GM06990 (cell line): ENCODE measurements at places on chromosomes 4 and X.
A peak's percentile ranks its signal among the peaks of the same experiment; 100 is the strongest.

DNA sequence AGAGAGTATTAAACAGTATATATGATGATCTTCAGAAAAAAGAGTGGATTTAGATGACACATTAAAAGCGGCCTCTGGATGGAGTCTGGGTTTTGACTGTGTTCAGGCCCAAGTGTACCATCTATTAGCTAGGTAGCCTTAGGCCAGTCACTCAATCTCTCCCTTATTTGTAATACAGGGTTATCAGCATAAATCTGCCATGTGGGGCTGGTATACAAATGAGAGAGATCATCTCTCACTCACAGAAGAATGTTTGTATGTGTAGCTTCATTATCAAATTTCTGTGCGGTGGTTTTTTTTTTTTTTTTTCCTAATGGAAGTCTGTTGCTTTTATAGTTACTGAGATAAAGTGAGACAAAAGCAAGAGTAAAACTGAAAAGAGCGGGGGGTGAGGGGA lies 12.7 kb downstream of the SLC2A9 start:
- no peak for DNase-seq

DNA sequence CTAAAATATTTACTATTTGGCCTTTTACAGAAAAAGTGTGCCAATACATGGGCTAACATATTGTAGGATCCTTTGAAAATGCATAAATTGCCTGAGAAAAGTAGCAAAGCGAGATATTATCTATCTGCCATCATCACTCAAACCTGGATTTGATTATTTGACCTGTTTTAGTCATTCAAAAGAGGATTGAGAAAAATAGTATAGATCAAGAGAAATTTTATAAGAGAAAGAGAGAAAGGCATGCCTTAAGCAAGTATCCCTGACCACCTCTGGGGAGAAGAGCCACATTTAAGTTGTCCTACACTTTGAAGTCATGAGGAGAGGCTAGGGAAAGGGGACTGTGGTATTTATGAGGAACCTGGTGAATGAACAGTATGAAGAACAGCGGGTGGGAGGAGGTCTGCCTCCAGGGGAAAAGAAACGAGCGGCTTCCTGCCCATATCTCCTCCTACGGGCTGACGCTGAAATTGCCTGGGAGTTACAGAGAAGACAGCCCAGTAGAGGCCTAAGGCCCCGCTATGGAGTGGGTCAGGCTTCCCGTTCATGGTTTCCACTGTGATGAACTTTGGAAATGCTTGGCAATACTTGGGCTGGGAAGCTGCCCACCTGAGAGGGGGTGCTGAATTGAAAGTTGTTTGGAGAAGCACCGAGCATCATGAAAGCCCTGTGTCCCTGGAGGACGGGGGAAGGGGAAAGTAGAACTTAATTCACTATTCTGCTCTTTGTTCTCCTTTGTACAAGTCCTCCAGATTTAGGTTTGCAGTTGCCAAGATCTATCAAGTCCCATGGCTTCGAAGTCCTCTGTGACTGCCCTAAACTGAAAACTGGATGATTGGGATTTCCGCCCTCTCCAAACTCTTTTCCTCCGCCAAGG lies 106.9 kb upstream of the ACSL4 start:
- DNase-seq, result no peak

- no peak for DNase-seq
These were observed 12.6 kb downstream of the GRIPAP1 start for GRCh38 chrX:48989483-48989882.

DNA sequence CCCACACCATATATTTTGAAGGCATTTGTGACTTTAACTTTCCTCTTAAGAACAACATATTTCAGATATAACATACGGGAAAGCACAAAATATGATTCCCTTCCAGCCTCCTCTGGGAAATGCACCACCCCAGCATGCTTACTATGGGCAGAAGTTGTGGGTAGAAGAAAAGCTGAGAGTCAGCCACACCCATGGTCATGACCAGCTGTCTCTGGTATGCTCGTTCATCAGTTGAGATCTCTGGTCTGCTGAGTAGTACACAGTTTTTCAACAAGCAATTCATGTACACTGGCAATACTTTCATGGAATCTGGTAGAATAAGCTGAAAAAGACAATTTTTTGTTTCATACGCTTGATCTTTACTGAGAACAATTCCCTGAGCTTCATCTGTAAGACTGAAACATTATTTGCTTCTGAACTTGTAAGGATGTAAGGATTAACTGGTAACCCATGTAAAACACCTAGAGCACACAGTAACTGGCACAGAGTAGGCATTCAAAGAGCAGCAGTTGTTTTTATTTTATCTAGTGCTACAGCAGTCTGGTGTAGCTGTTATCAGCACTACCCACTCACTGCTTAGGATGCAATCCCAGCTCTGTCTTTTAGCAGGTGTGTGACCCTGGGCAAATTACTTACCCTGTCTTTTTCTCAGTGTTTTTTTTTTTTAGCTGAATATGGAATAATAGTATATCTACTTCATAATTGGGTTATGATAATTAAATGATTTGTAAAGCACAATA lies 47.6 kb downstream of the METTL14 start:
- no peak for DNase-seq

GRCh38 chrX:144681501-144681900 lies 565.8 kb upstream of the SPANXN1 start:
- no peak for DNase-seq

- DNase-seq, result no peak
These were observed 8.3 kb downstream of the GPR50 start for GRCh38 chrX:151184705-151185104.

GRCh38 chr4:132981611-132982010 lies 167.5 kb upstream of the PCDH10 start:
- no peak for DNase-seq

DNA sequence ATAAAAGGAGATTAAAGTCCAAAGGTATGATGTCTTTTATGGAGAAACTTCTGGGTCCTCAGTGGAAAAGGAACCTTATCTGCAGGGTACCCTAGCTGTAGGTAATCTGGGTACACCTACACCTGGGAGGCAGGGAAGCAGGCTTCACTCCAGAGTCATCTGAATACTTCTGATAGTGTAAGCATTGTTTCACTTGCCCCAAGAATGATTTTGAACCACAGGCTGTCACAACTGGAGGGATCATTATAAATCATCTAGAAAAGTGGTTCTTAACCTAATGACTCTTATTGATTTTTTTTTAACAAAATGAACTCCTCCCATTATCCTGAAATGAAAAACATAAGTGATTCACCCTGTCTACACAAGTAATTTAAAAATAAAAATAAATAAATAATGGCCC lies 44.0 kb upstream of the STK26 start:
- no peak for DNase-seq

DNA sequence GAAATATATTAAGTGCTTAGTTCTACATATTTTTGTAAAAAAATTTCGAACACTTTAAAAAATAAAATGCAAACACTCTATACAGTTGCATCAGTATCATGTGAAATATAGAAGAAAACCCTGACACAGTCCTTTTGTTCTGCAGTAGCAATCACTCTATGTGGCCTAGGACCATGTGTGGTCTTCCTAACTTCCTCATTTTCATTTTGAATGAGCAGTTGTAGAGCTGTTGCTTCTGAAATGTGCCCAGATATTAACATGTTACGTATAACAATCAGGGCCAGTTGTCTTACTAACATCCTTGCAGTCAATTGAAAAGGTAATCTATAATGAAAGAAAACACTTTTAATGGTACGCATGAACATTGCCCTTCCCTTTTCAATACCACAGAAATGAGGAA lies 107.9 kb downstream of the ZNF827 start:
- DNase-seq, result peak; percentile 48

DNA sequence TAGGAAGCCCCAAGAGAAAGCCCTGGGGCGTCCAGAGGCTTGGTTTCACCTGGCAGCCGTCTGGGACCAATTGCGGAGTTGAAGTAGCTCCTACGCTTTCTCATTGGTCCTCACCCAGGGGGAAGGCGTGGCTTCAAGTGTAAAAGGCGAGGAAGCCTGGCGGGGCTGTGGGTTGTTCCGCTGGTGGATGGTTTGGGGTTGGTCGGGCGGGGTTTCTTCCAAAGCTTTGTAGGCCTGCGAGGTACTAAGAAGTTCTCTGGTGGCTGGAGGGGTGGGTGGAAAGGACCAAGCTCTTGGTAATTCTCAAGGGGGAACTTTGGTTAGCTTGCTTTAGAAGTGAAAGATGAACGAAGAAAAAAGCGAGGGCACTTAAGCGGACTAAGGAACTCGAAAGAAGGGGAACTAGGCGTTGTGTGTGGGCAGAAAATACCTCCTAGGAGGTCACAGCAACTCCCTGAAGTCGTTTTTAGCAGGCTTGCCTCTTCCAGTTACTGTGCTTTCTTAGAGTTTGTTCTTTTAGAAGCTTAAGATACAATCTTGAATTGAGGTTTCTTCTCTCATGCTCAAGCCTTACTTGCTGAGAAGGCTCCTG lies 36.6 kb downstream of the CCNG2 start:
- peak; percentile 87 for DNase-seq

- DNase-seq, result no peak
These were observed 754.6 kb upstream of the AGA start for GRCh38 chr4:178196751-178197374.
